Hematopoietic multipotent progenitor cell treated with erythropoietin and hydrocortisone succinate and interleukin-3 and kit ligand, for 8 days (in vitro differentiated cells): ENCODE measurements at places on chromosomes 2 and 18.

- no peak for DNase-seq
These were observed 5.7 kb upstream of the HTR2B start for GRCh38 chr2:231130336-231131056.

DNA sequence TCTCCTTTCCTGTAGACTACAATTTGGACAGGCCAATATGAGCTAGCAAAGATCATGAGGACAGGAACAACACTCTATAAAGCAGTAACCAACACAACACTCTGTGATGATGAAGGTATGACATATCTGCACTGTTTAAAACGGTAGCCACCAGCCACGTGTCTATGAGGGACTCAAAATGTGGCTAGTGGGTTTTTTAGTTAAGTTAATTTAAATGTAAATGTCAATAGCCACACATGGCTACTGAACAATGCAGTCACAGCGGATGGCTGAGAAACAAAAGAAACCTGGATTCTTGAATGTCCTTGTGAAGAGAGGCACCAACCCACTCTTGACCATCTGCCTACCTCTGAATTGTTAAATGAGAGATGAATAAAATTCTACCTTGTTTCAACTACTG is 33.9 kb downstream of the FANCL start:
- DNase-seq, result no peak

DNA sequence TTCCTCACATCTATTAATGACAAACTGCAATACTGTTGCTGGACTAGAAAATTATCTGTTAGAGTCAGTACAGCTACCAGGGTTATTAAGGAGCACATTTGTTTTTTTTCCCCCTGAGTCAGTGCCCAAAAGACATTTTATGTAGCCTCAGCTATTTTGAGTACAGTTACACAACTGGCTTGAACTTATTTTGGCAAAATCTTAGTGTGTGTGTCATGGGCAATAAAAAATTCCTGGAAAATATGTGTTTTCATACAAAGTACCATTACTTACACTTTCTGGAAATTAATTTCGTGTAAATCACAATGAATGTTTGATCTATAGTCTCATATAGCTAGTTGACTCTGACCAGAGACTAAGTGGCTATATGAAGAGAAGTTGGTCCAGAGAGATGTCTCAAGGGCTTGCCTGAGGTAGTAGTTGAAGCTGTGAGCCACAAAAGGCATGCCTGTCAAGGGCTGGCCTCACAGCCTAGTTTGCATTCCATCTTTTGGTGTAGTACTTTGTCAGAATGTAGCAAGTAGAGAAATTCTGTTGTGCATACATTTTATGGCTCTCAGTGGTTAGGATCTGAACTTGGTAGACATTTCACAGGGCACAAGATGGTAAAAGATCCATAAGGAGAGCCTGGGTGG is 283.4 kb downstream of the MTX2 start:
- no peak for DNase-seq

- no peak for DNase-seq
These were observed 1.4 kb downstream of the OTOS start for GRCh38 chr2:240139011-240139441.

GRCh38 chr2:103010751-103011150 is 248.9 kb downstream of the TMEM182 start:
- no peak for DNase-seq

DNA sequence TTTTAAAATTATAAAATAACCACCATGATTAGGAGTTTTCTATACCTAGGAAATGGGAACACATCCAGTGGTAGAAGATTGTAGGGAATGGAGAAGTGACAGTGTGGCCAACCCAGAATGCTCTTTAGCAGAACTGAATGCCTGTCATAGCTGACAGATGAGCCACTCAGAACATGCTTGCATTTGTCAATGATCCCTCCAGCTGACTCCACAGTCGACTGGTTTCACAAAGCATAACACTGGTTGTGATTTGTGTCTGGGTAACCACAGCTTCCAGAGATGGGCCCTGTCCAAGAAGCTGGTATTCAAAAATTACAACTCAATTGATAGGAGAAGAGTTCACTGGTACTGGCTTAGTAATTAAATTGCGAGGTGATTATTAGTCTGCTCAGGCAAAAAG is 9.0 kb upstream of the CTIF start:
- no peak for DNase-seq

DNA sequence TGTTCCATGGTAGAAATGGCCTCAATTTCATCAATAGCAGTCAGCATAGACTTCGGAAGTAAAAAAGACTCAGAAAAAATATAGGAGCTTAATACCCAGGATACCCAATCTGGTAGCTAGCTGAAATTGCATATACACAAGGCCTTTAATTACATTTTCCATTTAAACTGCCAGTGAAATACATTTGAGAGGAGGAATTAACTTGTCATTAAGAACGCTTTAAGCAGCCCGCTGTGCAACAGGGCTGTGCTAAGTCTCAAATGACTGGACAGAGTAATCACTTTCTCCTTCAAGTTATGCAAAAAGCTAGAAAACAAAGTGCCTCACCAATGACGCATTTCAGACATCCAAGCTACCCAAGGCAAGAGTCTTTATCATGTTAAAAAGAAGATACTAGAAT is 558.8 kb downstream of the MBD2 start:
- no peak for DNase-seq

GRCh38 chr18:4231260-4231659 is 223.8 kb downstream of the DLGAP1 start:
- no peak for DNase-seq

- DNase-seq, result no peak
These were observed 458 bp downstream of the CXXC1 start for GRCh38 chr18:50287028-50287440.

DNA sequence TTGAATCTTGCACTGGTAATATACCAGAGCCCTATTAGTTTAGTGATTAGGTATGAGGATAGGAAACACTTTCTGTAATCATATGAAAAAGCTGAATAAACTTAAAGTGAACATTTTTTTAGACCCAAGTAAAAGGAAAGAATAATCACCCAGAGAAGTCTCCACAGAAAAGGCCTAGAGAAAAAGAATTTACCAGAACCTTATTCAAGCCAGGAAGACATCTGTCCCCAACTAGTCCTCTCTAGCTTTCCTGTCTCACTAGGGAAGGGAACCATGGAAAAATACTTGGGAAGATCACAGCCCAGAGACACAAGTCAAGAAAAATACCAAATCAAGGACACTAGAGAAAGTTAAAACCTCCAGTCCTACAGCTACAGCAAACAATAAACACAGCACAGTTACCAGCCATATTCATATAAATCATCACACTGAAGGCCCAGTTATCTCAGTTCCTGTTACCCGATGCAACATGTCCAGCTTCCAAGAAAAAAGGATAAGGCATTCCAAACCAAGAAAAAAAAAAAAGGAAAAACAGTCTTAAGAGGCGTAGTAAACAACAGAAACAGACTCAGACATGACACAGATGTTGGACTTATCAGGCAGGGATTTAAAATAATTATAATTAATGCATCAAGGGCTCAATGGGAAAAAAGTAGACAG is 461.5 kb downstream of the IRS1 start:
- DNase-seq, result no peak

DNA sequence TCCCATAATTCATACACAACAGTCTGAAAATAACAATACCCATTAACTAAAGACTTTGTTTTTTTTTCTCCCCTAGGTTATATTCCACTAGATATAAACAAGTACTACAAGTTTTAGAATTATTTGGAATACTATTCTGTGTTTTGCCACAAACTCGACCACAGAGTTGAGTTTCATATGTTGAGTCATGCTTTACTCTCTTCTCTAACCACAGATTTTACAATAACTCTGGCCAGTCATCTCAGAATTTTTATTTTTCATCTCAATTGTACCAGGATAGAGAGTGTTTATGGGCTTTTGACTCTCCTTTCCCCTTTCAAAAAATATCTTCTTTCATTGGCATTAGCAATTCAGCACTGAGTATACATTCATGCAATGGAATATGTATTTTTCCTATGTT is 348.7 kb upstream of the GALNT5 start:
- no peak for DNase-seq

DNA sequence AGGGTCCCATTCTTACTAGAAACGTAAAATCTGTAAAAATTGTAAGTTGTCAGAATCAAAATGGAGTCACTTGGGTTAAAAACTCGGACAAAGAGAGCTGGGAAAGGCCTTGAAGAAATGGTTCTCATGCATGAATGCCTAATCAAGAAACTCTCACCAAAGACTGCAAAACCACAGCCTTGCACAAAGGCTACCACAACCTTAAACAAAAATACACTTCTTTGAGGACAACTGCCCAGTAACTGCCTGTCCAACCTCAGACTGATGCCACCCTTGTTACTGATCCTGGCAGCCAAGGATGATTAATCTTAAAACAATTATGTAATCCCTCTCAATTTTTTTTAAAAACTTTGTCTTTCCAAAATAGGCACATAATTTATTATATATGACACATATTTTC is 299.3 kb downstream of the CCDC85A start:
- no peak for DNase-seq

GRCh38 chr2:3778851-3779495 is 75.6 kb downstream of the DCDC2C start:
- no peak for DNase-seq

DNA sequence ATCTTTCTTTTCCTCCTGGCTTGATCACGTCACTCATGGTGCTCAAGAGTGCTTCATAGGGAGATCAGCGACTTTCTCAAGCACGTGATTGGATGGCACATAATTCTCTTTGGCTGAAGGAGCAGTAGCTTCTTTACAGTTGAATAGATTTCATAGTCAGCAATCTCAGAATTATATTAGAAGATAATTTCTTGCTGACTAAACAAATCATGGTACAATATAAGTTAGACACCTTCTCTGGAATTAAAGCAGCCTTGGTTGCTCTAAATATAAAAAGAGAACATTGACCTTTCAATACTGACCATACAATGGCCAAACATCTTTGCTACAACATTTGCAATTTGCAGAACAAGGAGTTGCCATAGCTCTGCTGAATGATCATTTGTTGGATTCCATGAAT is 238.5 kb upstream of the CHST9 start:
- DNase-seq, result no peak

GRCh38 chr2:157810037-157810436 is 66.1 kb downstream of the ACVR1 start:
- DNase-seq, result no peak

DNA sequence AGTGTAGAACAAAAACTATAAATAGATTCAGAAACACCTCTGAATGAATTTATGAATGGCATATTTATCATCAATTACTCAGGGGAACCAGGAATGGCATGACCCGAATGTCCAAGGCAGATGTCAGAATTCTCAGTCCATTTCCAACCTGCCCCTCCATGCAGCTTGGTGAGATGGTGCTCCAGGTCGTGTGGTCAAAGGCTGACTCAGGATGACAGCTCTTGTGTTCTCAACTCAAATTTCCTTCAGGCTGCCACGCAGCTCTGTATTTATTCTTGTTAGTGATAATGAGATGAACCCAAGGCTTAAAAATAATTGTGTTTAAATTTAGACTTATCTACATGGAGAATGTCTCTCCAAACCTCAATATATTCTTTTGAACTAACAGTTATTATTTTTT is 146.9 kb downstream of the METTL4 start:
- DNase-seq, result no peak

DNA sequence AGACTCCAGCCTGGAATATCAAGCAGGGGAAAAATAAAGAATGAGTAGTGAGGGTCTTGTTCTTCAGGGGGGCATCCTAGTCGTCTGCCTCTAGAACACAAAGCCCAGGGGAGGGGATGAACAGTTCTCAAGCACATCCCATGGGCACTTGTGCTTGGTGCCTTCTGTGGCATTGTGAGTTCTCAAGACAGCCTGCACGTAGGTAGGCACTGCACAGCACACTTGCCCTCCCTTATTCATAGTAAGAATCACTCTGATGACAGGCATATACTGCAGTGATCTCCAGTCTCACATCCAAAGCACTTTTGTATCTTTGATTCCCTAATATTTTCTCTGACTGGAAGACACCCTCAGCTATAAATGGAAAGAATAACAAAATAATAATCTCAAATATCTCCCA is 104.7 kb upstream of the CNGA3 start:
- no peak for DNase-seq

DNA sequence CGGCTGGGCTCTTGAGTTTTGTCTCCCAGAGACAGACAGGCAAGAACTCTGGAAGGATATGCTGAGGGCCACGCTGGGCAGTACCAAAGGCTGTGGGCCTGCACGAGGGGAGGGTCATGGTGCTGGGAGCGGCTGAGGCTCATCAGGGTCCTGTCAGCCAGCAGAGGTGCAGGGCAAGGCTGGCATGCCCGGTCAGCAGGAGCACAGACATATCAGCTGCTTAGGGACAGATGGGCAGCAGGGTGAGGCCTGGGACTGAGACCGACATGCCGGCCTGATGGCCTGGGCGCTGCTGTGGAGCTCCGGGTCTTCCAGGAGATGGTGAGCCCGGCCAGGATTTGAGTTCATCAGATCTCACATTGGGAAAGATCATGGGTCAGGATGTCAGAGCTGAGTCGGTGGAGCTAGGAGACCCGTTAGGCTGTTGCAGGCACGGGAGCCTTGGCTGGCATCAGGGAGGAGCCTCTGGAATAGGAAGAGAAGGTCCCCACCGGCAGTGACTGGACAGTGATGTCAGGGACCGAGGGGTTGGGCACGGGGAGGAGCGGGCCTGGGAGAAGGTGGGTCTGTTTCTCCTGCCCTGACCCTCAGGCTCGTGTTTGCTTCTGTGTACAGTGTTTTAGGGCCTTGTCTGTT is 18.8 kb downstream of the CNDP2 start:
- no peak for DNase-seq

GRCh38 chr2:235527806-235528469 is 34.1 kb downstream of the AGAP1 start:
- DNase-seq, result no peak

DNA sequence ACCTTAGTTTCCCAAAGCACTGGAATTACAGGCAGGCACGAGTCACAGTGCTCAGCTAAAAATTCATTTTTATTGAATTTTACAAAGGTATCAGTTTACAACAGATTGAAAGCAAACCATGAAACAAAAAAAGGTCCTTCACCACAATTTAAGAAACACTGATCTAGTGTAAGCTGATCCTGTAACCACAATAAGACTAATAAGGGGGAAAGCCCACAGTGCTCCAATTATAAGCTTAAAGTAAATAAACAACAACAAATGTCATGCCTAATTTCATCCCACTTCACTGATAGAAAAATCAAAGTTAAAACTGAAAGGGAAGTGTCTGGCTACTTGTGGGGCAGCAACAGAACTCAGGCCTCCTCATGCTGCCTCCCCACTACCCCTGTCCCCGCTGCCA is 49.2 kb downstream of the ICA1L start:
- DNase-seq, result no peak

- DNase-seq, result no peak
These were observed 65.0 kb upstream of the MMADHC start for GRCh38 chr2:149652526-149652925.

GRCh38 chr2:121386707-121387106 is 101.7 kb upstream of the TFCP2L1 start:
- DNase-seq, result no peak

- no peak for DNase-seq
These were observed 199.4 kb downstream of the SPP2 start for GRCh38 chr2:234249873-234250272.

- DNase-seq, result no peak
These were observed 38.3 kb upstream of the RMDN2 start for GRCh38 chr2:37886745-37887144.
